ENCODE measurements at places on chromosomes 7 and 10.
A peak's percentile ranks its signal among the peaks of the same experiment; 100 is the strongest.

- no peak for DNase-seq
Observed at GRCh38 chr7:30144657-30145306, 10.0 kb downstream of the MTURN start.

DNA sequence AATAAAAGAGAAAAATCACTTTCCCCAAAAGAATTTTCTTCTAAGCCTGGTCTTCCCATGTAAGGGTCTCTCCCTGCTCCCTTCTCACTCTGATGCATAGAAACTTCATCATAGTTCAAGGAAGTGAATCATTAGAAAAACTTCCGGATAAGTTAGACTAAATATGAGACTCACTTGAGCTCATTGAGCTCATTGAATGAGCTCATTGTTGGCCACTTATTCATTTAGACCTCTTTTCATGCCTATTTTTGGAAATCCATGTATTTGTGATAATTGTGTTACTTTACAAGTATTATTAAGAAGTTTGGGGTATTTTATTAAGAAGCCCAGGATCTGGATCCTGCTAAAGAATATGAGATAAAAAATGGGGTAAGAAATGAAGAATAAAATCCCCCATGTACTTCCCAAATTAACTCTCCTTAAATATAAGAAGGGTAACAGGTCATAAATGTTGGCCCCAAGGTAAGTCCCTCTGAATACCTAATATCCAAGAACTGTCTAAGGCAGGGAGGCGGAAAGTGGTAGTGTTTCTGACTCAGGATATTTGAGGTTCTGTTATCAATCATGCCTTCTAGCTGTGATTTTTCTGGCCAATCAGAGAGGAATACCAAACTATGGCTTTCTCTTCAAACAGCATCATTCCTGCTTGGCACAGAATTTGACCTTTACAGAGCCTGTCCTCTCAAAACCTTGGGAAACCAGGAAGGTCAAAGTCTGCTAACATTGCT is 236.5 kb upstream of the PTN start:
- peak; percentile 48 for DNase-seq

GRCh38 chr10:49277973-49278372 is 21.0 kb upstream of the C10orf71 start:
- DNase-seq, result no peak

GRCh38 chr7:106196460-106197021 is 84.4 kb upstream of the SYPL1 start:
- no peak for DNase-seq

GRCh38 chr7:39735903-39736302 is 112.5 kb downstream of the RALA start:
- DNase-seq, result no peak

Data from astrocyte of the cerebellum (primary cell).